Fibroblast of skin of right quadriceps (primary cell): ENCODE measurements at places on chromosomes 11 and 22.

DNA sequence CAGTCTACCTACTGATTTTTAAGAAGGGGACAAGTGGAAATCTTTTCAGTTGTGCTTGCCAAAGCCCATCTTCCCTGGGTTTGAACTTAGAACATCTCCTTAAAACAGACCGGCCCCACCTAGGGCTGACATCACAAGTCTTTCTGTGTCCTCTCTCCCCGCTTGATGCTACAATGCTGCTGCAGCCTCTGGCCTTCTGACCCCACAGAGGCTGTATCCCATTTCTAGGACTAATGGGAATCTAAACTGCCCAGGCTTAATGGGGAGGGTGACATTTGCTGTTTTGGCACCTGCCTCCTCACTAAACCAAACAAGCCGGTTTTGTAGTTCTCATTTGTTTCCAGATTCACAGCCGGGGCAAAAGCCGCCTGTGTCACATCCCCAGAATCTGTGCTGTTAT lies 121.3 kb upstream of the CADM1 start:
- no peak for DNase-seq

DNA sequence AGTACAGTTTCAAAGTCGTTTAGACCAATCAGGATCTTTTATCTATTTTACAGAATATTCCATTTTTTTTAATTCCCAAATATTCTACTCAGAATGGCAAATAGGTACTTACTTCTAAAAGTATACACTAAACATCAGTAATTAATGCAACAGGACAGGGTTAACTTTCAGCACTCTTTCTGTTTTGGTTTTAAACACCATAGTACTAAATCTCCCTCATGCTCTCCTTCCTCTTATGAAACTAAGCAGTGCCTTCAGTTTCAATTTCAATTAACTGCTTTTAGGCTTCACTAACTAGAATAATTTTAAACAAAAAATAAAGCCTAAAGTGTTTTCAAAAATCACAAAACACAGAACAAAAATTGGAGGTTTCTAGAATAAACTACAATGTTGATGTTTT lies 57.9 kb downstream of the NOX4 start:
- no peak for DNase-seq

GRCh38 chr11:15893080-15893492 lies 463.3 kb downstream of the SOX6 start:
- peak; percentile 96 for DNase-seq

DNA sequence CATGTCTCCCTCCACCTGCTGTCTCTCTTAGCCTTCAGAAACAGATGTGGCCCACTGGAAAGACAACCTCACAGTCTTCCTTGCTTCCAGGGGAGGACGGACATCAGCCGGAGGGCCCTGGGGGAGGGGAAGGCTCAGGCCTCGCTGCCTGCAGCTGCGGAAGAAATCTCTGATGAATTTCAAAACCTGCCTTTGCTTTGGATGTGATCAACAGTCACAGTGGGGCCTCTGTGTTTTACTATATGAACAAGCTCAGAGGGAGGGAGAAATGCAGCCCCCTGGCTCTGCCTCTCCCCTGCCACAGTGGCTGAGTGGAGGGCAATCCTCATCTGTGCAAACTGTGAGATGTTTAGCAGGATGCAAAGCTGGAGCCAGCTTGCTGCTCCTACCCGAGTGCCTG lies 282.8 kb downstream of the NTM start:
- no peak for DNase-seq

GRCh38 chr11:15730995-15731385 lies 616.3 kb downstream of the INSC start:
- no peak for DNase-seq

DNA sequence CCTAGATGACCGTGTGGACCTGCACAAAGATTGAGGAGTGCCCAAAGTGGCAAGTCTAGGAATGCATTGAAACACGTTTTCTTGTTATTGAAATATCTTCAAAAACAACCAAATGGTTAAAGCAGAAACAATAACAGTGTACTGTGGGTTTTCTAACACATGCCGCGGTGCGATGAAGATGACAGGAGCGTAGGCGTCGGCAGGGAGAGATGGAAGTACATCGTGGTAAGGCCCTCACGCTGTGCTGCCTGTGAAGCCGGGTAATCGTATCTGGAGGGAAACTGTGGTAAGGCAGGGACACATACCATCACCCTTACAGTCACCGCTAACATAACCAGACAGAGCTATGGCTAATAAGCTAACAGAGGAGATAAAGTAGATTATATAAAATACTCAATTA lies 261.4 kb downstream of the TBC1D22A start:
- no peak for DNase-seq

- DNase-seq = no peak
These were observed 40.6 kb upstream of the ARL14EP start for GRCh38 chr11:30282289-30282631.

DNA sequence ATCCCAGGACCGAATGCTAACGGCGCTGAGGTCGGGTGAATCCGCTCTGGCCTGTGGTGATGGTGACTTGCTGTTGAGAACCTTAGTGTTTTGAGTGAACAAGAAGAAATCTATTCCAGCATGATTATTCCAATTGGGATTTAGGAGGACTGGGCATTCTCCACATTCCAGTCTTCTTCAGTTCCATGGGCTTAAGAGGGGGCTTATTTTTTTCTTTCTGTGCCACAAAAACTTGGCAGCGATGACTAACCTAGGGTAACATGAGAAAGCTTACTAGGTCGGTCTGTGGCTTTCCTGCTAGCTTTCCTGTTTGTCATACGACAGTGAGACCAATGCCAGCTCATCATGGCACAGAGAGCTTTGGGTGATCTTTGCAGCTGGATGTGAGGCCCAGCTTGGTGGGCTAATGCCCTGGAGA lies 62.9 kb upstream of the ATXN10 start:
- peak; percentile 91 for DNase-seq

DNA sequence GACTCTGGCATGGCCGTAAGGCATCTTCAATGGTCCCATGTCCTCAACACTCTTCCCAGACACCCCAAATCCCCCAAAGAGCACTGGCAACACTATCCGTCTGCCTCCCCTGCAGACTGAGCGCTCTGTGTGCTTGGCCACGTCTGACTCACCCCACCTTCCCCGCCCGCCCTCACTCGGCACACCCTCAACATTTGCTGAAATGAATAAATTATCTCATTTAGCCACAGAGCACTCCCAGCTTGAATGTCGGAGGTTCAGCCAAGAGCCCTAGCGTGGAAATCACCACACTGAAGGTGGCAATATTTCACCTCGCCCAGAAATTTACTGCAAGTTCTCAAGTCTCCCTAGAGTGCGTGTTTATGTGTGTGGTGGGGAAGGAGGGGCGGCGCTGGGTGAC lies 46.6 kb upstream of the TCF20 start:
- peak; percentile 35 for DNase-seq

GRCh38 chr11:116687458-116688201 lies 85.2 kb downstream of the BUD13 start:
- no peak for DNase-seq

DNA sequence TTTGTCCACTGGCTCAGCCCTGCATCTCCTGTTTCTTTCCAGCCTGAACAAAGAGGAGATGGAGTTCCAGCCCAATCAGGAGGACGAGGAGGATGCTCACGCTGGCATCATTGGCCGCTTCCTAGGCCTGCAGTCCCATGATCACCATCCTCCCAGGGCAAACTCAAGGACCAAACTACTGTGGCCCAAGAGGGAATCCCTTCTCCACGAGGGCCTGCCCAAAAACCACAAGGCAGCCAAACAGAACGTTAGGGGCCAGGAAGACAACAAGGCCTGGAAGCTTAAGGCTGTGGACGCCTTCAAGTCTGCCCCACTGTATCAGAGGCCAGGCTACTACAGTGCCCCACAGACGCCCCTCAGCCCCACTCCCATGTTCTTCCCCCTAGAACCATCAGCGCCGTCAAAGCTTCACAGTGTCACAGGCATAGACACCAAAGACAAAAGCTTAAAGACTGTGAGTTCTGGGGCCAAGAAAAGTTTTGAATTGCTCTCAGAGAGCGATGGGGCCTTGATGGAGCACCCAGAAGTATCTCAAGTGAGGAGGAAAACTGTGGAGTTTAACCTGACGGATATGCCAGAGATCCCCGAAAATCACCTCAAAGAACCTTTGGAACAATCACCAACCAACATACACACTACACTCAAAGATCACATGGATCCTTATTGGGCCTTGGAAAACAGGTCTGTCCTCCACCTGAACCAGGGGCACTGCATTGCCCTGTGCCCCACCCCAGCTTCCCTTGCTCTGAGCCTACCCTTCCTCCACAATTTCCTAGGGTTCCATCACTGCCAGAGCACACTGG lies 5.0 kb downstream of the FTH1 start:
- DNase-seq = no peak

DNA sequence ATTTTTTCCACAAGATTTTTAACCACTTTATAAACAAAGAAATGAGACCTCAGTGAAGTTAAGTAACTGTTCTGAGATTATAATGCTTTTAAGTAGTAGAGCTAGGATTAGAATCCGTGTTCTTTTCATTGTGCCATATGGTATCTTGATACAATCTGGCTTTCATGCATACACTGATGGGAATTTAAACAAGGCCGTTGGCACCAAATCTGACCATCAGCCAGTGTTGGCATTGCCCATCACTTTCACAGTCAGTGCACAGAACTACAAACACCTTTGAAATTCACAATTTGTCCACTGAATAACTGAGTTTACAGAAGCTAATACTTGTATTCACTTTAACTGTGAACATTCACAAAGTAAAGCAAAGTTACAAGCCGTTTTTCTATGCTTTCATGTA lies 1228.0 kb downstream of the TBC1D22A start:
- no peak for DNase-seq
